Substantia nigra (tissue), 51 donors: ENCODE measurements at places on chromosomes 1 and 21.

GRCh38 chr1:156750711-156751450, 594 bp downstream of the HDGF start:
- peak; percentile 58 for DNase-seq

GRCh38 chr1:25834894-25835293, 15.1 kb downstream of the MTFR1L start:
- DNase-seq, result no peak

DNA sequence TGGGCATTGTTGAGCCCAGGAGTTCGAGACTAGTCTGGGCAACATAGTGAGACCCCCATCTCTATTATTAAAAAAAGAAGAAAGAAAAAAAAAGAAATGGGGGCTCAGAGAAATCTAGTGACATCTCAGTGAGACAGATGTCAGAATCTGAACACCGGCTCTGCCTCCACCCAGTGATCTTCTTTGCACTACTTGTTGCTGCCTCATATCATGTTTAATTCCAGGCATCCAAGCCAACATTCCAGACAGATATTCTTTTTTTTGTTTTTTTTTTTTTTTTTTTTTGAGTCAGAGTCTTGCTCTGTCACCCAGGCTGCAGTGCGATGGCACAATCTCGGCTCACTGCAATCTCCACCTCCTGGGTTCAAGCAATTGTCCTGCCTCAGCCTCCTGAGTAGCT, 5.0 kb upstream of the ARL8A start:
- DNase-seq, result no peak

DNA sequence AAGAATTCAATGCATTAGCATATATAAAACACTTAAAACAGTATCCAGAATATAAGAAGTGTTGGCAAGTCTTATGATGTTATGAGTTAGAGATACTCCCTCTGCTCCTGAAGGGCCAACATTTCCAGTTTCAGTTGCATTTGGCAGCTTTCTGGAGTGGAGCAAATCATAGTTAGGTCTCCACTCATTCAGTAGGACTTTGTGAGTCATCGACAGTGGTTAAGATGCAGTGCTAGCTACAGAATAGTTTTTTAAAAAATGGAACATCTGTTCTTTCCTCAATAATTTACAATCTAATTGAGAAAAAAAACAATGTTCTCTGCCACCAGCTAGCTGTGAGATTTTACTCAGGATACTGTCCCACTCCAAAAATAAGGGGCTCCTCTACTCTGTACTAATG, 389.1 kb downstream of the HLX start:
- DNase-seq, result no peak

DNA sequence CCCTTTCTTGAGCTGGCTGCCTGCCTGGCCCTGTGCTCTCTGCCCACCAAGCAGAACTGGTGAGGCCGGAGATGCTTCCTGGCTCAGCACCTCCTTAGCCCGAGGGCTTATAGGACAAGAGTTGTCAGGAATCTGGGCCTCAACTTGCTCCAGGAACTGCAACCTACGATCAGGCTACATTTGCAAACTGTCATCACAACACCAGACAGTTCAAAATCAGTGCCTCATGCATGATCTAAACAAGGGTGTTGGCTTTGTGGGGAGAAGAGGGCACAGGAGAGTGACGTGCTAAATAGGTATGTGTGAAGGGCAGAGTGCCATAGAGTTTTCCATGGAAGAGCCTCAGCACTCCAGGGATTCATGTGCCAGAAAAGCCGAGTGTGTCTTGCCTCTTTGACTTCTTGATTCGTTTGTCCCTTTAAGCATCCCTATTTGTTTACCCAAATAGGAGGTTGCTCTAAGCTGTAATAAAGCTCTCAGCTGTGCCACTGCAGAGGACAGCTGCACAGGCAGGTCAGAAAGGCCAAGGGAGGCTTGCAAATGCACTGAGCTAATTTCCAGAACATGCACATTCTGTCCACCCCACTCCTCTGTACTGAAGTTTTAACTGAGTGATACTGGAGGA, 30.2 kb upstream of the NEK2 start:
- no peak for DNase-seq

DNA sequence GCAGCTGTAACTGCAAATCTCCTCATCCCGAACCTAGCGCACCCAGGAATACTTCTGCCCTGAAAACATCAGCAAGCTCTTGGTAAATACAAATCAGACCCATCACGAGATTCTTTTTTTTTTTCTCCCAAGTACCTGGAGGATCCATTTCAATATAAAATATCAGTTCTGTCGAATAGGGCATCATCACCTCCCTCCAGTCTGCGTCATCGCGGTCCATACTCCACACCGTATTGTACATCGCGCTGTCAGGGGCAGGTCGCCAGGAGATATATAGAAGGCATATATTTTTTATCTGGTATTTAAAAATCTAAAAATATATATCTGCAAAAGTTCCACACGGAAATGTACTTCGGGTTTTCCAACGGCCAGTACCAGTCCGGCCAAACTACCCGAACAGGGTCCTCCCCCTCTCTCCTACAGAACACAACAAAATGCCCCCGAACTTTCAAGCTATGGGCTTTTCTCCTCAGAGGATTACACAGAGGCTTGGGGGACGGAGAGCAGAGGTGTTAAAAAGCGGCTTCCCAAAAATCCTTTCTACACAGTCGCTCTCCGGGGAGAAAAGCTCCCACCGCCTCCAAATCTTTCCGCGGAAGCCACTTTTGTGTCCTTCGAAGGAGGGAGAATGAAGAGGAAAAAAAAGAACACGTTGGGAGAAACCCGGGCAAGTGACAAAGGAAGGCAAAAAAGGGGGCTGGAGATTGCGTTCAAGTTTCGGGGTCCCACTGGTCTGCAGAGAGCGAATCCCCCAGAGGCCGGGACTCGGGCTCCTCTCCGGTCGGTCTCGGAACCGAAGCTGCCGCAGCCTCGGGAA, 509 bp downstream of the PIK3R3 start:
- peak; percentile 25 for DNase-seq

DNA sequence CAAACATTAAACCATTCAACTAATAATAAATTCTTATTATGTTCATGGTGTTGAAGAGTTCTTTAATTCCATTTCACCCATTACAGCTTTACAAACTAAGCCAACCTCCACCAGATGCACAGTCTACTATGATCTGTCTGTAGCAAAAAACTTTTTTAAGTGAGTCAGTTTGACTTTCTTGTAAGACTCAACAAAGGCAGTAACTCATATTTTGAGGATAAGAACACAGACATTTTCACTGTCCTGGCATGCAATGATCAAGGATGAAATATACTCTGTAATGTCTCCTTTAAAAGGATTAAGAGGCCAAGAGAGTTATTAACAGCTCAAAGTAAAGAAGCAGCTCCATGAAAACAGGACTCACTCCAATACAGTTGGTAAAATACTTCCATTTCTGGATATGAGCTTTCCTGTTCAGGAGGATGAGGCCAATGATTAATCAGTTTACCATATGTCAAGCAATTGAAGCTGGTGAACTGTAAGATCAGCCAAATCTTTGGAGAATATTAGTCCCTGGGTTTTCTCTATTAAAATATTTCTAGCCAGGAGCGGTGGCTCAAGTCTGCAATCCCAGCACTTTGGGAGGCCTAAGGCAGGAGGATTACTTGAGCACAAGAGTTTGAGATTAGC, 20.6 kb downstream of the XKR8 start:
- no peak for DNase-seq

GRCh38 chr1:184773762-184774320, 19.2 kb upstream of the EDEM3 start:
- no peak for DNase-seq

DNA sequence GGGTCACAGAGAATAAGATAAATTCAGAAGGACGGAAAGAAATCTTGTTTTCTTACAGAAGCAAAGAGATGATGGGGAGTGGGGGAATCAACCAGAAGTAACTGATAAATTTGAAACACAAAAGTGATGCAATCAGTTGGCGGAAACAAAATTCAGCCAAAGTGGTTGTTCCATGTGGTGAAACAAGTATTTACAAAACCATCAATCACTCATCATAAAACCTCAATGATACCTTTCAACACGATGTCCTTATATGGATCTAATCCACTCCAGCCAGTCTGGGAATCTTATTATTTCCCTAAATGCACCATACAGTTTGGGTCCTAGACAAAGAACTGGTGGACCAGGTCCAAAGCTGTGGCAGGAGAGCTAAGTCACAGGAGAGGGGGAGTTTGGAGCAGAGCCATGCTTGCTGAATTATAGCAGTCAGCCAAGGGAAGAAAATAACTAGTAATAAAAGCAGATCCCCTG, 303.8 kb upstream of the LRRC7 start:
- no peak for DNase-seq

DNA sequence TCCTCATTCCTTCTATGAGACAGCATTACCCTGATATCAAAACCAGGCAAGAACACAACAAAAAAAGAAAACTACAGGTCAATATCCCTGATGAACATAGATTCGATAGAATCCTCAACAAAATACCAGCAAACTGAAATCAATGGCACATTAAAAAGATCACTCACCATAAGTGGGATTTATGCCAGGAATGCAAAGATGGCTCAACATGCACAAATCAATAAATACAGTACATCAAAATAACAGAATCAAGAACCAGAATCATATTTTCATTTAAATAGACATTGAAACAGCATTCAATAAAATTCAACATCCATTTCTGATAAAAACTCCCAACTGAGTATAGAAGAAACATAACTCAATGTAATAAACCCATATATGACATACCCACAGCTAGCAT, 36.5 kb downstream of the FAF1 start:
- no peak for DNase-seq
